Stimulated activated CD8-positive, alpha-beta memory T cell treated with anti-CD3 and anti-CD28 coated beads, Interleukin-4, amount 100 ng/mL, for 4 hours (primary cell): ENCODE measurements at places on chromosomes 2 and 18.

- DNase-seq: no peak
Observed at GRCh38 chr18:78293940-78294541, 685.6 kb upstream of the SALL3 start.

GRCh38 chr2:38665854-38666555 lies at the start of gene GALM:
Gene GALM, plus strand, starts transcription at chr2:38666114. Its CDS starts 48 bp downstream, at chr2:38666162.
- DNase-seq: no peak

DNA sequence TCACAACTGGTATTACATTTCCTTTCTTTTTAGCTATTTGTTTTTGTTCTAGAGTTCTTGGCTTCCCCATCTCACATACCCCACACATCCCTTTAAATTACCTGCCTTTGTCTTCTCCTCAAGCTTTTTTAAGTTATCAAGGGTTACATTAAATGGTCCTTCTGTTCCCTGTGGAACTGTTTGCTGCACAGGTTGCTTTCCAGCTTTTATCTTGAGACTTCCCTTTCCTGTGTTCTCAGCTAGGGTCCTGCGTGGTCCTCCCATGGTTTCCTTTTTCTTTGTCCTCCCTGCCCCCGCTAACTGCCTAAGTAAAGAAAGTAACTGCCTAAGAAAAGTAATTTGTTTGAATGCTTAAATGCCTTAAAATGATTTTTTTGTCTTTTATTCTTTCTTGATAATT lies 66.8 kb downstream of the EPB41L5 start:
- DNase-seq: no peak

- DNase-seq: no peak
Observed at GRCh38 chr18:50796495-50796894, 23.3 kb downstream of the MRO start.

DNA sequence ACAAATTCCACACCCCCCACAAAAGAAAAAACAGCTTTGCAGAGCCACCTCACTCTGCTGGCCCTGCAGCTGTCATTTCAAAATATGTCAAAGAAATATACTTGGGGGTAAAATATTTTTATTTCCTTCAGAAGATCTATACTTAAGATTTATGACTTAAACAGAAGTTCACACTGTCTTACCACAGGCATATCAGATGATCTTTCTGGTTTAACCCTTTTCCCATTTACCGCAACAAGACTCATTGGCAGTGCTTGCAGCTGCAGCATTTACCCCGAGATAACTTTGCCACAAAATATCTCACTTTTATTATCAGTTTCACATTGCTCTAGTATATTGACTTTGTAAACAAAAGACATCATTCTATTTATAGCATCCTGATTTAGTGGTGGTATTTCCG lies 21.6 kb upstream of the SLC35G4 start:
- DNase-seq: no peak

GRCh38 chr2:209553913-209554312 lies 130.1 kb downstream of the MAP2 start:
- DNase-seq: no peak

DNA sequence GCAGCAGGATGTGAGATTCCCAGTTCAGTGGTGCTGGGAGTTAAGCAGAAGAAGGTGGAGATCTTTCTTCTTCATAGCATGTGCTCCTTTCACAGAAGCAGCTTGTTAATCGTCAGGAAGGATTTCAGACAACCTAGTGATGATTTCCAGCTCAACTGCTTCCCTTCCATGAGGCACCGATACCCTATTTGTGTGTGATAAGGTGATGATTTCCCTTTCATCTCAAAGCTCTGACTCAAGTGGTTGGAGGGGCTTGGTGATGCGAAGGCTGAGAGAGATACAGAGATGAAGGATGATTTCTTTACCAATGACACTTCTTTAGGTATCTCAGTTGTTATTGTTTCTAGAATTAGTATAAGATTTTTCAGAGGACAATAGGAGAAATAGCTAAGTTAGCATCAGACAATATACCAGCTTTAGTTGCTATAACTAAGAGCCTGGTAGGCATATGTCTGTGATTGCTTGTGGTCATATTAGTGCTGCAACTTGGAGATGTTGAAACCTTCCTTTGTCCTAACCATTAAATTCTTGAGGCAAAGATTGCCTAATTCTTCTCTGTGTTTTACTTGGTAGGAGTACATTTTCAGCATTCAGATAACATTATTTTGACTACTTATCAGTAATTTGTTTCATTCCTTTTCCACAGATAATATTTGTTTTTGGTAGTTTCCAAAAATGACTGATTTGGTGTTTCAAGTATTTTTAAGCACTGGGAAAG lies 111.3 kb downstream of the PLCL1 start:
- no peak for DNase-seq

- DNase-seq: no peak
Observed at GRCh38 chr2:125041846-125042245, 1016.8 kb downstream of the CNTNAP5 start.

DNA sequence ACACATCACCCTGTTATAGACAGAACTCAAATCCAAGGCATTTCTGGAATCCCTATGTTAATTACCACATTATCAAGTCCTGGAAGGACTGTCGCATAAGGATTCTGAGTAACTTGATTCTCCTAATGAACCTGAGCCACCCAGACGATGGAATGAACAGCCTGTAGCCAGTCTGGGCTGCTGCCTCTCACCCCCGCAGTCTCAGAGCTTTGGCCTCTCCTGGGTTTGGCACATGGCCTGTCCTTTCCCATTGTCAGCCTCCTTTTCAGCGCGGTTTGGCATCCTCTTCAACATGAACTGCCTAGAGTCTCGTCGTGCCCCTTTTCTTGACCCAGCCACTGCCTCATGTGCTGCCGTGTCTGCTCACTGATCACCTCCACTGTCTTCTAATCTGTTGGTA lies 147.6 kb downstream of the SLC8A1 start:
- no peak for DNase-seq

- no peak for DNase-seq
Observed at GRCh38 chr18:72675394-72675793, 131.3 kb upstream of the CBLN2 start.

DNA sequence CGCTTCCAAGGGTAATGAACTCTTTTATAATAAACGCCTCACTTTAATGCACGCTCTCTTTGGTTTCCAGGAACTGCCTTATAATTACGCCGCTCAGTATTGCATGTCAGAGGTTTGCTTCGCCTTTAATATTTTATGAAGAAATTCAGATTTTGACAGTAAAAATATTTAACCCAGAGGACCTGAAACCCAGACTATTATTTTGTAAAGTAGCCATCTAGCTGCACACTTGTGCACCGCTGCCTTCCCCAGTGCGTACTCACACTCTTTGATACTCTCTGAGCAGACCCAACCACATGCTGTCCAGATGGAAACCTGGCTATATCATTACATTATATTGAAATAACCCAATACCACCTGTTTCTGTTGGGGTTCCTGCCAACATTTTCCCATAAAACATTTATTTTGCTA lies 270.1 kb downstream of the C1D start:
- no peak for DNase-seq

GRCh38 chr18:13725566-13726231 lies 659 bp downstream of the FAM210A start:
- DNase-seq: no peak

GRCh38 chr18:59220784-59221765 lies 1.1 kb downstream of the GRP start:
- DNase-seq: no peak

DNA sequence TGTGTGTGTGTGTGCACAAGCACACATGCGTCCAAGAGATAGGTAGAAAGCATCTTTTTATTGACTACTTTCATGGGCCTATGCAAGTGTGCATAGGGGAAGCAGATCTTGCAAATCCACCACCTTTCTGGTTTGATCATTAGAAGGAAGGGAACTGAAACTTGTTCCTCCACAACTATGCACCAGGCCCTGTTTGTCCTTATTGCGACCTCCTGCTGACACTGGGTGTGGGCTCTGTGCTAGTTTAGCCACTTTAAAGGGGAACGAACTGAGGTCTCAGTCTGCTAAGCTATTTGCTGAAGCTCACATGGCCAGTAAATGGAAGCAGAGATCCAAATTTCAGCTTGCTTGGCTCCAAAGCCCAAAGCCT lies 32.1 kb upstream of the INSIG2 start:
- no peak for DNase-seq

DNA sequence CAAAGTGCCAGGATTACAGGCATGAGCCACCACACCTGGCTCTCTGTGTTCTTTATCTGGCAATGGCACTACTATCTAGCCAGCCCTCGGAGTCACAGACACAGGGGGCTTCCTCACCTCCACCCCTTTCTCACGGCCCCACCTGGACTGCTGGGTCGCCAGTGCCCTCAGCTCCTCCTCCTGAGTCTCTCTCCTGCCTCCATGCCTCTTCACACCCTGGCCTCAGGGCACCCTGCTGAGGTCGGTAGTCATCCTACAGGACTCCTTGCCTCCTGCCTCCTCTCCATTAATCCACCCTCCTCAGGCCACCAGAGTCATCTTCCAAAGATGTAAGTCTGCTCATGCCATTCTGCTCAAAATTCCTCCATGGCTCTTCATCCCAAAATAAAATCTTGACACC lies 8.6 kb upstream of the ASPRV1 start:
- no peak for DNase-seq

GRCh38 chr2:78701546-78701945 lies 324.0 kb upstream of the REG3G start:
- no peak for DNase-seq

DNA sequence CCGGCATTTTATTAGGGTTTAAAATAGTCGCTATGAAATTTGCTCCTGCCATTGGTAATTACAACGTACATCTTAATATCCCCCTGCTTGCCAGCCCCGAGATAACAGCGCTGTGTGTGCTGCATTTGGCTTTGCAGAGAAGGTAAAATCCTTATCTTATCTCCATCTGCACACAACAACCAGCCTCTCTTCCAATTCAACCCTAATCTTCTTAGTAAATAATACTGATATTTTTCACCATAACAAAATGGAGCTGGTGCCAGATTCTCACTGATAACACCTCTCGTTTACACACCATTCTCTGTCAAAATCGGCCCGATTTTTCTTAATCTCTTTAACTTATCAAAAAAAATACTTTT lies 61.4 kb upstream of the SIX3 start:
- no peak for DNase-seq

DNA sequence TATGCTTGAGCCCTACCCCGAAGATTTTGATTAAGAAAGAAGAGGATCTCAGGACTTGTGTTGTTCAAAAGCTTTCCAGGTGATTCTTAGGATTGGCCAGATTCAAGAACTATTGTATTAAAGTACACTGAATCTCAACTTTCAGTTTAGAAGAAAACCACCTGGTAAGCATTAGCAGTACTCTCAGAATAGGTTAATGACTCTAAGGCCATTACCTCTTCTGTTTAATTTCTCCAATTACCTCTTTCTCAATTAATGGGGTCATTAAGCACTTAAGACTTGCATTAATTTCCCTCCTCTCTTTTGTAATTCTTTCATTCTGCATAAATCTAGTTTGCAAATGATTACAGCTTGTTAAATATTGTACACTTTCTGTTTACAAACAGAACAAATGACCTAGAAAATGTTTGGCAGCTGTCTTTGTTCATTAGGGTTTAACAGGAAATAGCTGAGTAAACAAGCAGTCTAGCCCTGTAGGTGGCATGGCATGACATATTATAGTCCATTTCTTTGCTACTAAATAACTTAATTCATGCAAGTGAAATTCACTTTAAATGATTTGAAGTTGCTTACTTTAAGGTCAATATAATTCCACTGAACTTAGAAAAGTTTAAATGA lies 20.4 kb upstream of the TDRD15 start:
- DNase-seq: no peak

GRCh38 chr2:109005686-109006204 lies 16.7 kb upstream of the EDAR start:
- no peak for DNase-seq

DNA sequence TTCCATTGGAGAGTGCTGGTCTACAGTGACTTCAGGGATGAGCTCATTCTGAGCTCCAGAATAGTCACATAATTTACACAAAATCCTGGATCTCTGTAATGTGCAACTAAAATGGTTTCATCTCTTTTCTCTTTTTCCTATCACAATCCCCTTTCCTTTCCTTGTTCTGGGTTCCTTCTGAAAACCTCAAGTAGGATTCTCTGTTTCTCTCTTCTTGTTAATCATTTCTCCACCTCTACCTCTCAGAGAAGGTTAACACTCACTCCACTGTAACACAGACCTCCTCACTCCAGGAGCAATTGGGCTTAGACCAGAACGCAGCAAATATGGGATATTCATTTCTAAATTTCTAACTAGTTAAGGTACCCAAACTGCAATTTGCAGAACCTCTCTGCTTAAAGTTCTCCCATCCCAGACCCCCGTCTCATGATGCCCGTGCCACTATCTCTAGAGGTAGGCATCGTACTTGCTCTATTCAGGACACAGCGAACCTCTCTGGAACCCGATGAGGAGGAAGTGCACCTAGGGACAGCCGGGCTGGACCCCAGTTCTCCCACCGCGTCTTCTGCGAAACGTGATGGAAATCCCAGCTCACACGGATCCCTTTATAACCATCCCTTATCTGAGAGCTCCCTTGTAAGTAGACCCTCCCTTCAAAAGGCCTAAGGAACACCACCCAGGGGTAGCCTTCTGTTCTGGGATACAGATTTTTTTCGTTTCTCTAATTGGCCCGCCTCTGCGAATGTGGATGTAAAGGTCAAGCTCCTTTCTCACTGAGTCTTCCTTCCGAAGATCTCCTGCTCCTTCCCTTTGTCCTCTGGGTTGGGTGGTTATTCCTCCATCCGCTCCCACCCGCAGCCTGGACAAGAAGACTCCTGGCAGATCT lies 1.3 kb downstream of the FOXI3 start:
- no peak for DNase-seq

GRCh38 chr2:219552382-219553167 lies 8.7 kb downstream of the TMEM198 start:
- peak; percentile 54 for DNase-seq

- DNase-seq: no peak
Observed at GRCh38 chr18:34970106-34970505, 71.1 kb upstream of the MAPRE2 start.

GRCh38 chr2:26274058-26274613 lies 29.4 kb downstream of the HADHB start:
- DNase-seq: no peak

GRCh38 chr18:37420315-37420880 lies 145.2 kb downstream of the CELF4 start:
- DNase-seq: no peak

DNA sequence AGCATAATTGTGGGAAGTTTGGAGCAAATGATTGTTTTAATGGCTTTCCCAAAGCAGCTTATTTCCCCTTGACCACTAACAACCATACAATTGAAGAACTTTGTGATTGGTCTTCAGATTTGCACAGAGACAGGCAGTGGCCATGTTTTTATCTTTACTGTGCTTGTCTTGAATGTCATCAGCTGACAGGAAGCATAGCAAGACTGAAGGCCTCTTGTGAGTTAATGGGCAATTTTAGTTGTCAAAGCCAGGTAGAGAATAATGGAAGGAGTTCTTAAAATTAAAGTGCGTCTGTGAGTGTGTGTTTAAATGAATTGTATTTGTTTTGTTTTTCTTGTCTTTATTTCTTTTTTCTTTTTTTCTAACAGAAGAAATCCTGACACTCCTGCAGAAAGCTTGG lies 809.9 kb downstream of the TSN start:
- no peak for DNase-seq
